ENCODE measurements at places on chromosomes 16 and 17.
A peak's percentile ranks its signal among the peaks of the same experiment; 100 is the strongest.

GRCh38 chr17:14760719-14761411, 460.0 kb downstream of the HS3ST3B1 start:
- no peak for DNase-seq

- DNase-seq = no peak
These were observed 338.1 kb downstream of the SEC14L1 start for GRCh38 chr17:77478899-77479298.

DNA sequence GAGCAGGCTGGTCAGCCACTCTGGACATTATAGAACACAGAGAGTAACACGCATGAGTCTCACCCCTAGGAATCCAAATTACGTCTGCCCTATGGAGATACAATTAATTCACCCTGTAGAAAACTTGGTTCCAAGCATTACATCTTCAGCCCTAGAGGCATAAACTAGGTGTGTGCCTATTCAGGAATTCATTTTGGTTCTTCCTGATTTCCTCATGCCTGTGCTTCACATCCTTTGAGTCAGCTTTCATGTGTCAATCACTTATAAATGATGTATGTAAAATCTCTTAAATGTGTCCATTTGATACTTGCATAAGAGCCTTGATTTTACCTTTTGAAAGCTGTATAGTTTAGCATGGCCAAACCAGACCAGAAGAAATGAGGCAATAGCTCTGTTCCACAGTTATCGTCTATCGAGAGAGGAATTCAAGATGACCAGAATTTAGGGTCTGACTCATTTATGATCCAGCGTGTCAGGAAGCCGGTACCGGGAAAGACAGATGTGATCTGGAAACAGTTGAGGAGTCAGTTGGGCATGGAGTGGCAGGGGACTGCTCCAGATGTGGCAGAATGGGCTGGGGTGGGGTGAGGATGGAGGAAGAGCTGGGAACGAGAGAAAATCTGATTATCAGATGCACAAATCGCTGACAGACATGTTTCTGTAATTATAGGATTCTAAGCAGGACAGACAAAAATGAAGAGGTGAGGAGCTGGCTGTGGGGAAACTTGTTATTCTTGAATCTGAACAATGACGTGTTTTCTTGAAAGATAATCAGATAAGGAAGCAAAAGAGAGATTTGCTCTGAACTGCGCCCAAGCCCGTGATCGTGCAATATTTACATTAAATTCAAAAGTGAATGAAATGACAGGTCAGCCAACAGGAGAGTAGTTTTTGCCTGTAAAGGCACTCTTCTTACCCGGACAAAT, 76.7 kb downstream of the C16orf95 start:
- DNase-seq = no peak

DNA sequence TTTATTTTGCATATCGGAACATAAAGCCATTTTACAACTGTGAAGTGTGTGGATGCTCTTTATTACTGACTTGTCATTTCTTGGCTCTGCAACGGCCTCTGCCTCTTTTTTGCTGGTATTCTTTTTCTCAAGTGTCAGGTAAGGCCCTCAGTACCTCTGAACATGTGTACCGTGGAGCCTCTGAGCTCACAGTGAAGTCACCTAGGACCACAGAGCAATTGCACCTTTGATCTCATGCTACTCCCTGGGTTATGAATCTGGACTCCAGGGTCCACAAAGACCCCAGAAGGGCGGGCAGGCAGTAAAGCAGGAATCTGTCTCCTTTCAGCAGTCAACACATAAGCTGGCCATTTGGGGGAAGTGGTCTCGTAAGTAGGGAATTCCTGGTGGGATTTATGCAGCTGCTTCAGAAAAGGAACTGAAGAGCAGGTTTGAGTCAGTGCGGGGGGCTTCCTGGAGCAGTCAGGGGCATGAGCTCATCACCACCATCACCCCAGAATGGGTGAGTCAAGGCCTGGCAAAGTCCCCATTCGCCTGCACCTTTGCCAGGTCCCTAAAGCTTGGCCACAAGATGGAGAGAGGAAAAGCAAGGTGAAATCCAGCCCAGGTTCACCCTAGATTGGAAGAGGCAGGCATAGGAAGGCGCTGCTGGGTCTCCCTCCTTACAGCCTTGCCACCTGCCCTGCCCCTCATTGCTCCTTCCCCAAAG, 33.0 kb downstream of the TBX4 start:
- no peak for DNase-seq

GRCh38 chr17:56834380-56835263, 671 bp downstream of the DGKE start:
- peak; percentile 5 for DNase-seq

DNA sequence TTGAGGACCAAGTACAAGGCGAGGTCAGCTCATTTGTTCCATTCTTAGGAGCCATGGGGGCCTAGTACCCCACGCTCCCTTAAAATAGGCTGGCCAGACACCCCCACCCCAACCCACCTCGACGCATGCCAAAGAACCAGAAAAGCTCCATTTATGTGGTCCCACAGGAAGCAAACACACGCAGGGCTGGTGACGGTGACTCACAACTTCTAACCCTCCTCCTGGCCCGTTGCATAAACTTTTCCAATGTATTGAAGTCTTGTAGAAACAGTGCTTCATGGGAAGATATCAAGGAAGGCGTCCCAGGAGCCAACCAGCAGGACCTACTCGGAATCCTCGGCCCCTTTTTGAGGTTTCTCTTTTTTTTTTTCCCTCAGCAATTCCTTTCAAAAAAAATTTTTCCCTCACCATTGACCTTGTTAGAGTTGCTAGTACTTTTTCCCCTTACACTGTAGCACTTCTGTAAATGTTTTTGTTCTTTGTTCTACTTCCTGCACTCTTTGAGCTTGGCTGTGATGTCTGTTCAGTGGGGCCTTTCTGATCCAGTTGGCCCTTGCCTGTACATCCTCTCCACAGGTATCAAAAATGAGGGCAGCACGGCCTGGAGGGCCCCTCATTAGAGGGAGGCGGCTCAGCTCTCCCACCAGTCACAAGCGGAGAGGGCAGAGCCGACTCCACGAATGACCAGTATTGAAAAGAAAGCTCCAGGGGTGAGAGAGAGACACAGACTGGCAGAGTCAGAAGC, 208.3 kb downstream of the RGS9 start:
- no peak for DNase-seq

- DNase-seq = no peak
These were observed 54.1 kb downstream of the IGF2BP1 start for GRCh38 chr17:49051269-49051668.

- DNase-seq = peak; percentile 85
These were observed 74.9 kb upstream of the ZFHX3 start for GRCh38 chr16:73122604-73123391.

GRCh38 chr17:1142561-1142971, 37.2 kb downstream of the ABR start:
- no peak for DNase-seq

DNA sequence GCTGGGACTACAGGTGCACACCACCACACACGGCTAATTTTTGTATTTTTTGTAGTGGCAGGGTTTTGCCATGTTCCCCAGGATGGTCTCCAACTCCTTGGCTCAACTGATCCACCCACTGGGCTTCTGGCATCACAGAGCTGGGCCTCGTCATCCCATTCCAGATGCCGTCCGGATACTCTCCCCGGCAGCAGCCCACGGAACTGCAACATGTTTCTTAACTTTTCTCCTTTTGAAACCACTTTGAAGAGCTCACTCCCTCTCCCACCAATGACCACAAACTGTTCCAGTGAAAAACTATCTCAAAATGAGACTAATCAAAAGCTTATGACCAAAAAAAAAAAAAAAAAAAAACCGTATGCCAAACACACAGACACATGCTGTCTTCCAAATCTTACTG, 17.6 kb downstream of the PEMT start:
- DNase-seq = no peak

- DNase-seq = no peak
These were observed 478.8 kb upstream of the CDH11 start for GRCh38 chr16:65600629-65601028.

DNA sequence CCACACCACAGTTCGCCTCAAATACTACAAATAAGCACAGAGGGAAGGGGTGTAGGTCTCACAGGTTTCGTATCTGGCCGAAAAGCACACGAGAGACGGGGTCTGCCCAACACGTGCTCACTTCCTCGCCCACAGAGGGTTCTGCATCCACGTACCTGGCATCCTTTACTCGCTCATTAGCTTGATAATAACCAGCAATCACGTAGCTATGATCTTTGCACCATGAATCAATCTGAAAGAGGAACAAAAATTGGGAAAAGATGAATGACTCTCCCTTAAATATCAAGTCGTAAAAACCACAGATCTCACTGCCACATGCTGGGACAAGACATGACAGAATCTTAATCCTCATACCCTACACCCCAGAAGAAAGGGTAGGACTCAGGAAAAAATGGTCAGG, 10.5 kb downstream of the EMC8 start:
- no peak for DNase-seq

GRCh38 chr16:3256146-3256865, at the start of gene MEFV:
Gene MEFV, minus strand, starts transcription at chr16:3256633. Its CDS starts 46 bp downstream, at chr16:3256587.
- peak; percentile 75 for DNase-seq

GRCh38 chr17:39632153-39632941, 4.6 kb upstream of the STARD3 start:
- DNase-seq = no peak

DNA sequence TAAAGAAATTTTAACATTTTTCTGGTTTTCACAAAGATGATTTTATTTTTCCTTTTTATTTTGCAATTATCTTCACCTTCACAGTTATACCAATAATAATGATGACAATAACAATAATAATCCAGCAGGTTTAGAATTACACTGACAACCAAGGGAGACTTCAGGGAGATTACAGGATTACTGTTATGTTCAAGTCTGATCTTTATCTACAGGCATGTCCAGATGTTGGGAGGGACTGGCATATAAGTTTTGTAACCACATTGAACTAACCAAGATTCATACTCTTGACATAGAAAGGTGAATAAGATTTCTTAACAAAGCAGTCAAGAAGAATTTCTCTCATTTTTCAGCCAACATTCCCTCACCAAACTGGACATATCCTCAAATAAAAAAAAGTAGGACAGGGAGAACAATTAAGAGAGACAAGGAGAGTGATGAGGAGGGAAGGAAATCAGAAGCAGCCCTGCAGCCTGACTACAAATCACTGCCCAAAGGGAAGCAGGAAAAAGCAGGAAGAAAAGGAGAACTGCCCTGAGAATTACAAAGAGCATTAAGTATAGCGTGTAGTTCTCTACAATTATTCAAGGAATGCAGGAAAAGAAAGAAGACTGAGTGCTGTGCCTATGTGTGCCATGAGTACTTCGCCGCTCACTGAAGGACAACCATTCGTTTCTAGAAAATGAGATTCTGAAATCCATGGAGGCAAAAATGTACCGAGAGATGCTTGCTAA, 155.7 kb upstream of the C17orf78 start:
- DNase-seq = no peak

GRCh38 chr16:86680661-86681030, 102.3 kb downstream of the FOXL1 start:
- DNase-seq = no peak

DNA sequence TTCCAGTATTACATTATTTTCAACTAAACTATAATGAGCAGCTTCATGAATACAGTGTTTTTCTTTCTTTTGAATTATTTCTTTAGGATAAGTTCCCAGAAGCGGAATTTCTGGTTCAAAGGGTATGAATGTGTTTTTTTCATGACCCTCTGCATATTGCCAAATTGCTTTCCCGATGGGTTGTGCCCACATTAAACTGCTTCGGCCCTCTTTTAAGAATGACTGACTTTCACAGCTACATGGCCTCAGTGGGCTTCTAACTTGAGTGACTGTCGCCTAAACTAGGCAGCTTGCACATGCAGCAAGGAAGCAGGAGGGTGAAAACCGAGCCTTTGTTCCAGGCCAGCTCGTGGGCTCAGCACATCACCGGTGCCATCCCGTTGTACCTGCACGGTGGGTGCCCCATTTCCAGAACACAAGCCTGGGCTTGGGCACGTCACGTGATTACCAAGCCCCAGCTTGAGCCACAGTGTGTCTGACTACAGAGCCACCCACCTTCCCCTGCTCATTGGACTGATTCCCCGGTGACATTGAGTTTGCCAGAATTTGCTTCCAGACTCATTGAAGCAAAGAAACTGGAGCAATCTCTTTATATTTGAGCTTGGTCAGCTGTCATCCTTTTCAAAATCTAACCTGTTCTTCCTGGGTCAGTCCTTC, 112.8 kb downstream of the CLEC16A start:
- no peak for DNase-seq

DNA sequence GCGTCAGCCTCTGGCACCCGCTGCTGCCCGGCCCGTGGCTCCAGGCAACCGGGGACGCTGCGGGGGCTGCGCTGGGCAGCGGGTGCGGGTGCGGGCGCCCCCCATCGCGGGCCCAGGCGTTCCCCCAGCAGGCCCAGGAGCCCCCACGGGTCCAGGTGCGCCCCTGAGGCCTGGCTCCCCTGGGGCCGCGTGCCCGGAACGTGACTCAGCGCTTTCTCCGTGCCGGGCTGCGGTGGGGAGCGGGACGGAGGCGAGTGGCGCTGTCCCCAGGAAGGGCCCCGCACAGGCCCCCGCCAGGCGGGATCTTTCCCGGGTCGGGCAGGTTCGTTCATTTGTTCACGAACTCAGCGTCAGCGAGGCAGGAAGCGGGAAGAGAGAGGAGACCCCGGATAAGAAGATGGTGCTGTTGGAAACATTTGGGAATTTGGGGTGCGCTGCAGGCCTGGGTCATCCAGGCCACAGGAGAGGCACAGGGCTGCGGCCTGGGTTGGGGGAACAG, 18.4 kb upstream of the EXOC7 start:
- no peak for DNase-seq

GRCh38 chr16:27645396-27645795, 95.5 kb downstream of the KATNIP start:
- DNase-seq = peak; percentile 50

- no peak for DNase-seq
These were observed 197.7 kb upstream of the CDH5 start for GRCh38 chr16:66168777-66169176.

GRCh38 chr17:7216242-7217112, 3.2 kb downstream of the DLG4 start:
- no peak for DNase-seq

GRCh38 chr16:73796241-73796640, 500.4 kb upstream of the PSMD7 start:
- DNase-seq = no peak

DNA sequence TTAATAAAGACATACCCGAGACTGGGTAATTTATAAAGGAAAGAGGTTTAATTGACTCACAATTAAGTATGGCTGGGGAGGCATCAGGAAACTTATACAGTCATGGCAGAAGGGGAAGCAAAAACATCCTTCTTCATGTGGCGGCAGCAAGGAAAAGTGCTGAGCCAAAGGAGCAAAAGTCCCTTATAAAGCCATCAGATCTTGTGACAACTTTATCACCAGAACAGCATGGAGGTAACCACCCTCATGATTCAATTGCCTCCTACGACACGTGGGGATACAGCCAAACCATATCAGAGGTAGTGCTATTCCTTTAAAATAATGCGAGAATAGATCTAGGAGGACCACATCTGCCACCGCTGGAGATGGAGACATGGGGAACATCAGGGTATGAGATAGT, 9.0 kb downstream of the C16orf54 start:
- DNase-seq = peak; percentile 84

- DNase-seq = no peak
These were observed 77.1 kb downstream of the WWP2 start for GRCh38 chr16:69839240-69839688.

GRCh38 chr16:62475573-62475972, 439.3 kb upstream of the CDH8 start:
- no peak for DNase-seq

GRCh38 chr17:82030470-82031302, 792 bp upstream of the RAC3 start:
- peak; percentile 91 for DNase-seq
